NCI-H524 (cell line): ENCODE measurements at places on chromosomes 7 and 10.

- DNase-seq: peak; percentile 49
Observed at GRCh38 chr7:98617960-98618418, 904 bp downstream of the NPTX2 start.

DNA sequence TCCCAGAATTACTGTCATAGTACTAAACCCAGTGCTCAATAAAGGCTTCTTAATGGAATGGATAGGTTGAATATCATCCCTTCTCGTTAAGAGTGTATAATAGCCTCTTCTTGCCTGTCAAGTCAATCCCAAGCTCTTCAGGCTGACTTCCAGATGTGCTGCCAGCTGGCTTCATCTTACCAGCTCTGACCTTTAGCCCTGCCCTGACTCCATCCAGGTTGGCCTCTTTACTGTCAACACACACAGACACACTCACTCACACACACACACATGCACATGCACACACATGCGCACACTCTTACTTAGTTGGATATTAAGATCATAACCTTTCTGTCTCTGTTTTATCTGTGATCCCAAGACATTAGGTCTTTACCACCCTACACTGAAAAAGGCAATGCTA is 49.1 kb downstream of the ASB4 start:
- peak; percentile 83 for DNase-seq

DNA sequence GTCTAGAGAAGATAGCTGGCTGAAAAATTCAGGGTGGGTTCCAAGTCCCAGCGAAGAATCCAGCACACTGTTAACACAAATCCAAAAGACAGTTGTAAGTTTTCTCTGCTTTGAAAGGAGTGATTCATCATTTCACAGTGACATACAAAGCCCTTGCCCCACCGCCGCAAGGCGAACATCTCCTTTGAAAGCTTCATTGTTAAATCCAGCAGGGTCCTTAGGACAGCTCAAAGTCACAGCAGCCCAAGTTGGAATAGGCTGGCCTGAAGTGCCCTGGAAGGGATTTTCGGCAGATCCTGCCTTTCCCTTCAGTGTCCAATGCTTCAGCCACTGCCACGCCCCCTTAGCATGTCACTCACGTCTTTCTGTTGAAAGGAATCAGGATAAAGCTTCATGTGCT is 526.1 kb downstream of the CALN1 start:
- DNase-seq: no peak

DNA sequence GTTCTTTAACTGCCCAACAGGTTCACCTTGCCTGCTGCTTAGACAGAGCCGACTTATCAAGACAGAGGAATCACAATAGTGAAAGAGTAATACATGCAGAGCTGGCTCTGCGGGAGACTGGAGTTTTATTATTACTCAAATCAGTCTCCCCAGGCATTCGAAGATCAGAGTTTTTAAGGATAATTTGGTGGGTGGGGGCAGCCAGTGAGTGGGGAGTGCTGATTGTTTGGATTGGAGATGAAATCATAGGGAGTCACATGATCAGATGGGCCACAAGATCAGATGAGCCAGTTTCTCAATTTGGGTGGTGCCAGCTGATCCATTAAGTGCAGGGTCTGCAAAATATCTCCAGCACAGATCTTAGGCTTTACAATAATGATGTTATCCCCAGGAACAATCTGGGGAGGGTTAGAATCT is 131.3 kb downstream of the AKR1D1 start:
- DNase-seq: no peak

- no peak for DNase-seq
Observed at GRCh38 chr7:52502281-52502680, 533.2 kb upstream of the POM121L12 start.

DNA sequence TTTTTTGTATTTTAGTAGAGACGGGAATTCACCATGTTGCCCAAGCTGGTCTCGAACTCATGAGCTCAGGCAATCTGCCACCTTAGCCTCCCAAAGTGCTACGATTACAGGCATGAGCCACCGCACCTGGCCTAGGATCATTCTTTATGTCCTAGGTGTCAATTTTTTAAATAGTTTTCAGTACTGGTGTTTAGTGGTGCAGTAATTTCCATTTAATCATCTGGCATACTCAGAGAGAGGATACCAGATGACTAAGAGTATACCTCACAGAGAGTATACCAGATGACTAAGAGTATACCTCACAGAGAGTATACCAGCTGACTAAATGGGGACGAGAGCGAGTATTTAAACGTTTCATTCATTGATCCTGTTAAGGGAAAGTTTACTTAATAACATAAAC is 37.3 kb upstream of the TMEM248 start:
- no peak for DNase-seq

GRCh38 chr7:149714910-149715471 is 58.4 kb downstream of the ZNF467 start:
- no peak for DNase-seq

GRCh38 chr10:42990721-42991441 is 86.0 kb upstream of the RET start:
- no peak for DNase-seq

GRCh38 chr10:31927565-31927883 is 1.1 kb downstream of the ARHGAP12 start:
- peak; percentile 28 for DNase-seq

DNA sequence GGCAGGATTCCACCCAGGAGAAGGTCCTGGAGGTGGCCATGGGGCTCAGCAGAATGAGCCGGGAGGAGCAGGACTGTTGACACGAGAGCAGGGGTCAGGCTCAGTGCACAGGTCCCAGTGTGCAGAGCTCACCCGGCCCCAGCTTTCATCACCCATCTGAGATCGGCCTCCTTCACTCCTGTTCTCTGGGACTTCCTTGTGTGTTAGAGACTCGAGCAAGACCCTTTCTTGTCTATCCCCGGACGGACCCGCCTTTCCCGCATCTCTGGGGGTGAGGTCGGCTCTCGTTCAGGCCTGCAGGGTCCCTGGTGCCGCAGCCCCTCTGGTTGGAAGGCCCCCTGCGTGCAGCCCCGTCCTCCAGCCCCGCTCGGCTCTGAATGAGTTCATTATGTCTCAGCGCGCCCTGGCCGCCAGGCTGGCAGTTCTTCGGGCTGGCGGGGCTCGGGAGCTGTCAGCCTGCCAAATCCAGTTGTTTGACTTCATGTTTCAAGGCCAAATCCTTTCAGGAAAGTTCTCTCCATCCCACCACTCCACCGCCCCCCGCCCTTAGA is 127.9 kb downstream of the LHPP start:
- DNase-seq: no peak

DNA sequence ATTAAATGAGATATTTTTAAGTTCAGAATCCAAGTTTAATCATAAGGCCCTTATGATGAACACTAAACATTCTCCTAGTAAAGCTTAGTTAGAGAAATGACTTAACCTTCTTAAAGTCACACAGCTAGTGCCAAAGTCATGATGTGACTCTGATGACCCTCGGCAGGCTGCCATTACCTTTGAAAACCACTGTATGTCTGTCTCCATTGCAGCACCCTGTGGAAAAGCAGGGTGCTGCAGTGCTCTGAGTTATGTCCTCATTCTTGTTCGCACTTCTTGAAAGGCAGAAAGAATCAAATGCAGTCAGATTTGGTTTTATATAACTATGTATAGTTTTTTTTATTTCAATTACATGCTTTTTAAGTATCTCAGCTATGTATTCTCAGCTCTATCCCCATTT is 105.0 kb downstream of the PHTF2 start:
- DNase-seq: no peak

DNA sequence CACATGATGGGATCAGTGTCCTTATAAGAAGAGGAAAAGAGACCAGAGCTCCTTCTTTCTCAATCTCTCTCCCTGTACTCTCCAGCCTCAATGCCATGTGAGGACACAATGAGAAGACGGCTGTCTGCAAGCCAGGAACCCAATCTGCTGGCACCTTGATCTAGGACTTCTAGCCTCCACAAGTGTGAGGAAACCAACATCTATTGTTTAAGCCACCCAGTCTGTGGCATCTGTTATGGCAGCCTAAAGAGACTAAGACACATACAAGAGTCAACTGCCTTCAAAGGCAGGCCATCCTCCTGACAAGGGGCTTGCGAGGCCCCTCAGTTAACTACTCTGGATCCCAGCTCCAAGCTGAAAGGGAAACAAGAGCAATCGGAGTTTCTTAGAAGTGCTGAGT is 218.2 kb upstream of the FRMD4A start:
- no peak for DNase-seq

DNA sequence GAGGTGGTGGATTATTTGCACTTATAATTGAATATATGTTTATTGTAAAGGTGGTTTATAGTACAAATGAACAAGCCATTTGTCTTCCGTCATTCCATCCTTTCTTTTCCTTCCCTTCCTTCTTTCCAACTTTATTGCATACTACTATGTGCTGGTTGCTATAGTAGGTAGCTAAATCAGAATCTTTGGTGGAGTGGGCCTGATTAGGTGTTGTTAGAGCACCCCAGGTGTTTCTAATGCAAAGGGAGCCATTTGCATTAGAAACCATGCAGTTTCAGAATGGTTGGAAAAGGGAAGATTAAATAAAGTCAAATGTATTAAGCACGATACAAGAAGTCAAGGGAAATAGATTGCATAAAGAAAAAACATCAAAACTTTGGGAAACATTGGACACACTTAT is 88.8 kb upstream of the TRIL start:
- DNase-seq: no peak
